T47D (cell line): ENCODE measurements at places on chromosomes 5 and 9.

- DNase-seq, result peak; percentile 70
Measured at GRCh38 chr9:95317119-95317892, at the start of gene FANCC. Gene FANCC, minus strand, starts transcription at chr9:95317709. Its CDS starts 68,418 bp downstream, at chr9:95249291.

GRCh38 chr5:135543485-135544304 is 7.9 kb upstream of the NEUROG1 start:
- no peak for DNase-seq

DNA sequence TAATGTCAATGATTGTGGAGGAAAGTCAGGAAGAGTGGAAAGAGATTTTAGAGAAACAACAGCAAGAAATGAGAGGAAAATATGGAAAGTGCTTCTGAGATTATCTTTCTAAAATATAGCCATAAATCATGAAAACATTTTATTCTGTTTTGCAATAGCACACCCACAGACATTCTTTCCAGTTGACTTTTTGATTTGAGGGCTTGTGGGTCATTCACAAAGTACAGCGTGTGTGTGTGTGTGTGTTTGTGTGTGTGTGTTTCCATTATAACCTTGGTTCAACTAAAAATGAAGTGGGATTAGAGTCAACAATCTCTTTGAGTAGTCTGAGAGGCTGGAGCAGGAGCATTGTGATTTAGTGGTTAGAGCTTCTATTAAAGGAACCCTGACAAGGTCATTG is 116.6 kb upstream of the GAS1 start:
- DNase-seq, result no peak

GRCh38 chr9:27462434-27462833 is 61.7 kb upstream of the IFNK start:
- no peak for DNase-seq

- no peak for DNase-seq
Measured at GRCh38 chr9:30846651-30847050, 1537.8 kb upstream of the ACO1 start.

- no peak for DNase-seq
Measured at GRCh38 chr9:136377341-136378169, 4.1 kb upstream of the CARD9 start.

- no peak for DNase-seq
Measured at GRCh38 chr5:140318792-140319191, 15.9 kb upstream of the PFDN1 start.

- no peak for DNase-seq
Measured at GRCh38 chr5:32500181-32500580, 55.6 kb upstream of the ZFR start.

DNA sequence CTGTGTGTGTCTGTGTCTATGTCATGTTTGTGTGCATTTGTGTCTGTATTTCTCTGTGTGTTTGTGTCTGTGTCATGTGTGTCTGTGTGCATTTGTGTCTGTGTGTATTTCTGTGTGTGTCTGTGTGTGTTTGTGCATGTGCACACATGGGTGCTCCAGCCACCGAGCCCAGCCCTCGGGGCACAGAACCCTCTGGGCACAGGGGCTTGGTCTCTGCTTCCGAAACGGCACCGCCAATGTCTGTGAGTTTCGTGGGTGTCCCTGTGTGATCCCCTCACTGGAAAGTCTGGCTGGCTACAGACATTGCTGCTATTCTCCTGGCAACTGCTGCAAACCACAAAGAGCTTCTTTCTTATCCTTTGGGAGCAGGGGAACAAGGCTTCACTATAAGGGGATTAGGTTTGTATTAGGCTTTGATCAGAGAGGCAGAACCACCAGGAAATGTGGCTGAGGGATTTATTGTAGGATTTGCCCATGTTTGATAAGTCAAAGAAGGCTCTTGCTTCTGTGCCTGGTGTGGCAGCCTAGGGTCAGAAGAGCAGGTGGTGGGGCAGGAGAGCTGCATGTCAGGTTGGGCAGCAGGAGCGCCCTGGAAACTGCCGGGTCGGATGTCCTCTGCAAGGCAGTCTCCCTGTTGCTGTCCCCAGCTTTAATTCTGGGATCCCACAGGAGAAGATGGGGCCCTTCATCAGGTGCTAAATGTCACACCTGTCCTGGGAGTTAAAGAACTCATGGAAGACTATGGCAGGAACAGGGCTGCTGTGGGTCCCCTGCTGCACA is 39.6 kb upstream of the FCN1 start:
- DNase-seq, result no peak

- no peak for DNase-seq
Measured at GRCh38 chr5:72325566-72326305, 5.6 kb downstream of the PTCD2 start.

GRCh38 chr5:149961186-149961685 is 678 bp downstream of the SLC26A2 start:
- no peak for DNase-seq

DNA sequence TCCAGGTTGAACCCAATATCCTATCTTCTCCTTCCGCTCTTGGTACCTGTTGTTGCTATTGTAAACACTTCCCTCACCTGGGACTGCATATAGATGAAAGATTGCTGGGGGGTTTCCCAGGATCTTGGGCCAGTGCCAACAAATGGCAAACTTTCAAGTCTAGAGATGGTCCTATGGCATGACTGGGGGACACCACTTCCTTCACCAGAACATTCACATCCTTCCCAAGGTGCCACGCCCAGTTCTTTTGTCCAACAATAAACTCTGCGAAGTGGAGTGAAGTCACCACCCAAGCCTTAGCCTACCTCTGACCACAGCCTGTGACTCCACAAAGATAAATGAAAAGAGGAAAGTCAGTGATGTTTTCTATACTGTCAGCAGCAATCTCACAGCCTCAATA is 34.4 kb downstream of the DOCK8 start:
- no peak for DNase-seq

DNA sequence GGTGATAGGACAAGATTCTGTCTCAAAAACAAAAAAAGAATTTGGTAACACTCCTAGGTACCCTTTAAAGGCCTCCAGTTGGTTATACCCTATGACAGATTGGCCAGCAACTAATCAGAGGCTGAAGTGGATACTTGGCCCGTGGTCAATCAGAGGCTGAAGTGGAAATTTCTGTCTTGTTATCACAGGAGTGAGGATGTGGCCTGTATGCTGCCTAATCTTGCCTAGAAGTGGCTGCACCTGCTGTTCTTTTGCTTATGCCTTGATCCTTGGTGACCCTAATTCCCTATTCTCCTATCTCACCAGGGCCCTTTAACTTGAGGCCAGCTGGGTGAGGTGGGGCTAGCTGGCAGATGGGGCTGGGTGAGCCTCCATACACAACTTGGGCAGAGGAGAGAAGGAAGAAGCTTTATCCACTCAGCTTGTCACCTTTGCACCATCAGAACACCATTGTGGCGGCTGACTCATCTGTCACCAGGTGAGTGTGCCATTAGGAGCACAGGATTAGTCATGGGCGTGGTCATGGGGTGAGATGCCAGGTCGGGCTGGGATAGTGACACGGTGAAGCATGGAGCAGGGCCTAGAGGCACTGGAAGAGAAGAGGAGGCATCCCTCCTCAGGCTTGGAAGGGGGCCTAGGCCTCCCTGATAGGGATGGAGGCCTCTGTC is 41.5 kb downstream of the SAR1B start:
- no peak for DNase-seq

DNA sequence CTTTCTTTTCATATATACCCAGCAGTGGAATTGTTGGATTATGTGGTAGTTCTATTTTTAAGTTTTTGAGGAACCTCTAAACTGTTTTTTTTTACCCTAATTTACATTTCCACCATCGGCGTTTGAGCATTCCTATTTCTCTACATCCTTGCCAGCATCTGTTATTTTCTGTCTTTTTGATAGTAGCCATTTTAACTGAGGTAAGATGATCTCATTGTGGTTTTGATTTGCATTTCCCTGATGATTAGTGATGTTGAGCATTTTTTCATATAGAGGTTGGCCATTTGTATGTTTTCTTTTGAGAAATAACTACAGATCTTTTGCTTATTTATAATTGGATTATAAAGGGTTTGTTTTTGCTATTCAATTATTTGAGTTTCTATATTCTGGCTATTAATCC is 71.7 kb upstream of the TNC start:
- DNase-seq, result no peak

GRCh38 chr5:178063277-178063676 is 50.1 kb upstream of the N4BP3 start:
- DNase-seq, result no peak

- DNase-seq, result no peak
Measured at GRCh38 chr9:125100822-125101221, 42.5 kb downstream of the SCAI start.

GRCh38 chr5:97107318-97107717 is 35.1 kb downstream of the LIX1 start:
- no peak for DNase-seq

DNA sequence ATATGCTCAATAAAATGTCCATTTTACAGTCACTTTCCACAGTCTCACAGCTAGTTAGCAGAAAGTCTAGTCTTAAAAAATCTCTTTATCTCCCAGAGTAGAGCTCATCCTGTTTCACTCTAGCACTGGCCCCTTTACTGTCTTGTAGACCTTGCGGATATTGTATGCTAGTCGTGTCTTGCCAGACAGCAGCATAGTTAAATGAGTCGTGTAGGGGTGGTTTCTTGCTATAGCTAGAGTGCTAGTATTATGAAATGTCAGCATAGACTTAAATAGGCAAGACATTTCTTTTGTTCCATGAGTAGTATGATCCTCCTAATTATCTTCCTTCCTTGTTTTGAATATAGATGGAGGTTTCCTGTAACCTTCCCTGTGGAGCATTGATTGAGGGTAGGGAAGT is 77.4 kb downstream of the C7 start:
- no peak for DNase-seq

DNA sequence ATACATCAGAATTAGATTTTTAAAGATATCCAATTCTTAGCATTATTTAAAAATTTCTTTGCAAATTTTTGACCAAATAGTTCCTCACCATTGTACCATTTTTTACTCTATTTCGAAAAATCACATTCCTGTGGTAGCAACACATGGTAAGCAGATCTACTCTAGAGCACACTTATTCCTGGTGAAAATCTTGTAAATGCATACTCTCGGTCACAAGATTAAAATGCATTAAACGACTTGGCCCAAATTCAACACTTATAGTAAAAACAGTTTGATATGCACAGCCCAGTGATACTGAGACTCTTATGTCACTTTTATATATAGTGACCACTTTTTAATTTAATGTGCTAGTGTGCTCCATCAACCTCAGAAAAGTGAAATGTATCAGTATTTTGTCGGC is 208.8 kb upstream of the TARS1 start:
- DNase-seq, result no peak

DNA sequence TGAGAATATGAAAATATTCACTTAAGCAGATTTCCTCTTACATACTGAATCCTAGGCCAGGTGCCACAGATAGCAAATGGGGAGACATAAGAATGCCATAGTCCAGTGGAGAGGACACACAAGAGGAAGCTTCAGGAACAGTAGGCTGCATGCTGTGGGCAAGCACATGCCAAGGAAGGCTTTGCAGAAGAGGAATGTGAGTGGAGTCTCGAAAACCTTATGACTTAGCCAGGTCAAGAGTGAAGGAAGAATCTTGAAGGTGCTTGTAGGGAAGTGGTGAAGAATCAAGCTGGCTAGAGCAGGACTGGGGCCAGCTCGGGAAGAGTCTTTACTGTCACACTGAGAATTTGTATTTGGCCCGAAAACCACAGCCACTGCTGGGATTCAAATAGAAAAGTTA is 20.4 kb downstream of the RPS23 start:
- no peak for DNase-seq

DNA sequence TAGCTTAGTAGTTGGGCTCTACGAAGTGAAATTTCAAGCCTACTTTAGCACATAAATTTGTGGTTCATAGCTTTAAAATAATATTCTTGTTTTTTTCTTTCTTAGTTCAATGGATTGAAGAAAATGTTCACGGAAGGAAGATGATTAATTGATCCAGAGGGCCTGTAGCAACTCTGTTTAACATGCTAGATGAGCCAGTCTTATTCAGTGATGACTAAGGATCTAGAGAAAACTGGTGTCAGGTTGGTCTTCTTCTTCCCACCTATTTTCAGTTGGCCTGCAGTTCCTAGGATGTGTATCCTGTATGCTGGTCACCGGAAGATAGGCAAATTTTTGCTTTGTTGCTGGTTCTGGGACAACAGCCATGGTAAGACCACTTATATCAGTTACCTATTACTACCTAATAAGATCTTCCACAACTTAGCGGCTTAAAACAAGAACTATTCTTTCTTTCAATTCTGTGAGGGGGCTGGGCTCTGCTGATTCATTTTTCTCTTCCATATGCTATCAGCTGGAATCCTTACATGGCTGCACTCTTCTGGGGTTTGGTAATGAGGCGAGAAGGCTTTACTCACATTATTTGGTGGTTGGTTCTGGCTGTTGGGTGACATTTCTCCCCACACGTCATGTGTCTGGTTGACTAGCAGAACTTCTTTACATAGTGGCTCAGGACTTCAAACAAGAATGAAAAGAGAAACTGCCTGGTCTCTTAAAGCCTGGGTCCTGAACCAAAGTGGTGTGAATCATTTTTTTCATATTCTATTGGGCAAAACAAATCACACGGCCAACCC is 182.7 kb upstream of the ACTBL2 start:
- no peak for DNase-seq

- no peak for DNase-seq
Measured at GRCh38 chr5:160347448-160347847, 23.0 kb downstream of the C1QTNF2 start.

DNA sequence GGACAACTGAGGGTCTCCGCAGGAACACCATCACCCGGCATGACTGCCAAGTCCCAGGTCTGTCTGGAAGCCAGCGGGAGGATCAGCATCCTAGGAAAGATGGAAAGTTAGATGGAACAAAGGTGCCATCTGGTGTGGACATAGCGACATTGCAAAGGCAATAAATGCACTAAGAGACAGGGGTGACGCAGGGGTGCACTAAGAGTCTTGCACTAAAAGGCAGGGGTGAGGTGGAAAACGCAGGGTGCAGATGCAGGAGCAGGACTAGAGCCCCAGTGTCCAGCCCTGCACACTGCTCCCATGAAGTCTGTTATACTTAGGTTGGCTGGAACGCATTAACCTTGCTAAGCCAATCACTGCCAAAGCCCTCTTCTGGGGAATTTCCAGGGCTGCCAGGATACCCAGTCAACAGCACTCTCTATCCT is 15.5 kb downstream of the ATOX1 start:
- peak; percentile 79 for DNase-seq

- no peak for DNase-seq
Measured at GRCh38 chr5:74261866-74262265, 378.7 kb downstream of the ENC1 start.

DNA sequence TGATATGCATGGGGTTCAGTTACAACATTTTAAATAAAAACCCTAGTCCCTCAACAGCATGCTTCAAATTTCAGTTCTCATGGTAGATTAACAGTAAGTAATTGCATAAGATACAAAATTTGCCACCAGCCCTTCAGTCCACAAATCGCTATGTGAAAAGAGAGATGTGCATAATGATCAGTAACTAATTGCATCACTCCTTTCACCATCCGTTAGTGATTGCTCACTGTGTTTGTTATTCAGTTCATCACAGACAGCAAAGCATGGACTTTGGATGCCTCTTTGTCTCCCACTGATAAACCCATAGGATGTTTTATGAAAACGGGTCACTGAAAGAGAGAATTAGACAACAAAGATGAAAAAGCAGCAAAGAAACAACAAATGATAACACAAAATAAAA is 103.2 kb downstream of the MCTP1 start:
- no peak for DNase-seq

GRCh38 chr5:139562847-139563246 is 1.7 kb downstream of the UBE2D2 start:
- DNase-seq, result no peak
